GM04503 (cell line): ENCODE measurements at places on chromosomes 12 and 14.

DNA sequence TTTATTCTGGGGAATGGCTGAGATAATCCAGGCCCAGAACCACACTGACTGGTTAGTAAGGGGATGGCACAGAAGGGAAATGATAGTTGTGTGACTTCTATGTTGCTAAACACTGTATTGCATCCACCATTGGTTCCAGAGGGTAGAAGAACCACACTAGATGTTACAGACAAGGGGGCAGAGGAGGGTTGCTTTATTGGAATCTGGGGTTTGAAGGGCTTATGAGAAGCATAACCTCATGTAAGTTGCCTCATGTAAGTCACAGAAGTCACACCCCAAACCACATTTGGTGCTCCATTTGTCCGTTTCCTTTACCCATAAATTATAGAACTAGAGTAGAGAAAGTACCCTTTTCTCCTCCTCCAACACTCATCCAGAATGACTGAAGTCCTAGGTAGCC lies 5.5 kb upstream of the PSMA6 start:
- no peak for DNase-seq

DNA sequence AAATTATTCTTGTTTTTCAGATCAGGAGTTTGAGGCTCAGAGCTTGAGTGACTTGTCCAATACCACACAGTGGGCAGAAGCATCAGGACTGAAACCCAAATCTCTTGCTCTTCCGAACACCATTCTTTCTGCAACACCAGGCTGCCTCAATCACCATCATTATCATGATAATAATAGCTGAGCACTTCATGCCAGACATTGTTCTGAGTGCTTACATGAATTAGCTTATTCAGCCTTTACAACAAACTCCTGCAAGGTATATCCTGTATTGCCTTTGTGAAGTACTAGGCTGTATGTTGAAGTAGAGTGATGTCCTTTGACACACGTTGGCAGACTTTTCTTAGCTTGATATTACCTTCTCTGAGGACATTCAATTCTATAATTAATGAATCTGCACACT lies 257.4 kb upstream of the ATP2B1 start:
- DNase-seq = no peak

DNA sequence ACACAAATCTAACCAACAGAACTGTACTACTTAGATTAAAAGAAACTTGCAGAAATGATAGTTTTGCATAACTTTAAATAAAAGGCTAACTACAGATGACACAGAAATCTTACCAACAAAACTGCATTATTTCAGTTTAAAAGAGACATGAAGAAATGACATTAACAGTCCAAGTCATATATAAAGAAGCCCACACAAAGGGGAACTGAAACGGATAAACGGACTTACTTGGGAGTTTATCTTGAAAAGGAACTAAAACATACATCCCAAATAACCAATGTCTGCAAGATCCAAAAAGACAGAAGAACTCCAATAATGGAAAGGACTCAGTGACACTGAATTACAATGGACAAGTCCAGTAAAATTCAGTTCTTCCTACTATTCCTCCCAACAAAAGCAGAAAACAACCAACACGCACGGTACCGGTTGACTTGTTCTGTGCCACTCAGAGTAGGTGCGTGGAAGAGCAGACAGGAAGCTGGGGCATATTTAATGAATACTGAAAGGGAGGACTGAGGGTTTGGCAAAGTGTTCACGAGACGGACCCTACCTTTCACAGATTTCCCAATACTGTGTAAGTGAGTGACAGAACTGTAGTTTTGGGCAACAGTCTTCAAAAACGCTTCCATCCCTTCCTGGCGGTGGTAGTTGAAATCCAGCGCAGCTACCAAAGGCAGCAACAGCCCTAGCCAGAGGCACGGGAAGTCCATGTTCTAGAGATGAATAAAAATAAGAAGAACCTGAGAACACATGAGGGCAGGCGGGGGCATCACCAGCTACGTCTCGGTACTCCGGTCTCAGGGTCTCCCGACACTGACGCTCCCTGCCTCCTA lies 627 bp downstream of the CPM start:
- no peak for DNase-seq

DNA sequence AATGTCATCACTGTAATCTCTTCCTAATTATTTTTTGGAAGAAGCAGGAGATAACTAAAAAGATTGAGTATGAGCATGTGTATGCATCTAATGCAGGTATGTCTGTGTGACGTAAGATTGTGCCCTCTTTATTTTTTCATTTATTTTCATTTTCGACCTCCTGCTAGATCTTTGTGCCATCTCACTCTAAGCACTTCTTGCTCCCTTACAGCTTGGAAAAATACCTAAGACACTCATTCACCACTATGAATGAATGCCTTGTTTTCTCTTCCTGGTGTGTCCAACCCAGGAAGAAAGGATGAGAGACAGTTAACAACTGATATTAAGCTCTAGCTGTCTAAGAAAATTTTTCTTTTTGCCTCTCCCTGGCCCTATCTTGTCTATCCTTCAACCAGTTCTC lies 76.8 kb upstream of the CISTR start:
- no peak for DNase-seq

DNA sequence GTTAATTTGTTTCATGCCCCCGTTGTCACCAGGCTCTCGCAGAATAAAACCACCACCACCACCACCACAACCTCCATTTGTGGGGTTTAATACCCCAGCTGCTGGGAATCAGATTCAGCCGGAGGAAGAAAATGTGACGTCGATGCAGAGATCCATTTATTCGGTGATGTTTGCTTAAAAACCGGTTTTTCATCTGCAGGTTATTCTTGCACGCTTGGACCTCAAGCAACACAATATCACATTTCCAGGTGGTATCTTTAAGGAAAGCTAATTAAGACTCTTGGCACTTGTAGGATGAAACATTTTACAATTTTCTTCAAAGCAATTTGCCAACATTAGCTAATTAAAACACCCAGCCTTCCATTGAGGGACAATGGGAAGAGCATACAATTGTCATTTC lies 39.8 kb downstream of the SPRING1 start:
- no peak for DNase-seq

DNA sequence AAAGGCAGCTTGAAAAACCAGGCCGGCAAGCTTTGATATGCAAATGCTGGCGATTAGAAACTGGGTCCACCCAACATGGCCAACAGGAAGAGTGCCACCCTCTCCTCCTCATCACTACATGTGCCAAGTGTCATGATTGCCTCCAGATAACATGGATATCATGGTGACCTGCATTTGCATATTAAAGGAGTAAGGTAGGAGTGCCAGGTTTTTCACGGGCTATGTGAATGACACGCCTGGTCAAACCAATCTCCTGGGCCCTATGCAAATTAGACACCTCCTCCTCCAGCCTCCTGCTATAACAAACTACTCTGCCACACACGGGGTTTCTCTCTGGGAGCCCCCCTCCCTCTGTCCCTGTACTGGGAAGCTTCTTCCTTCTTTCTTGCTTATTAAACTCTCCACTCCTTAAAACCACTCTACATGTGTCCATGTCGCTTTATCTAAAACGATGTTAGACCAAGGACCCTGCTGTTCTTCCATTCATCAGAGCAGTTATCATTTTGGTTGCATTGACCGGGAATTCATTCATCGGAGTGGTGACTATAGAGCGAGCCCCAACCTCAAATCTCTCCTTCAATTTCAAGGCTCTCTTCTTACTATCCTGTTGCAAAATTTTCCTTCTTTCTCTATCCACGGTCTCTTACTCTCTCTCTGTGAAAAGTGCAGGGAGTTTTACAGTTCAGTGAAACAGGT lies 27.5 kb downstream of the APOBEC1 start:
- DNase-seq = no peak

DNA sequence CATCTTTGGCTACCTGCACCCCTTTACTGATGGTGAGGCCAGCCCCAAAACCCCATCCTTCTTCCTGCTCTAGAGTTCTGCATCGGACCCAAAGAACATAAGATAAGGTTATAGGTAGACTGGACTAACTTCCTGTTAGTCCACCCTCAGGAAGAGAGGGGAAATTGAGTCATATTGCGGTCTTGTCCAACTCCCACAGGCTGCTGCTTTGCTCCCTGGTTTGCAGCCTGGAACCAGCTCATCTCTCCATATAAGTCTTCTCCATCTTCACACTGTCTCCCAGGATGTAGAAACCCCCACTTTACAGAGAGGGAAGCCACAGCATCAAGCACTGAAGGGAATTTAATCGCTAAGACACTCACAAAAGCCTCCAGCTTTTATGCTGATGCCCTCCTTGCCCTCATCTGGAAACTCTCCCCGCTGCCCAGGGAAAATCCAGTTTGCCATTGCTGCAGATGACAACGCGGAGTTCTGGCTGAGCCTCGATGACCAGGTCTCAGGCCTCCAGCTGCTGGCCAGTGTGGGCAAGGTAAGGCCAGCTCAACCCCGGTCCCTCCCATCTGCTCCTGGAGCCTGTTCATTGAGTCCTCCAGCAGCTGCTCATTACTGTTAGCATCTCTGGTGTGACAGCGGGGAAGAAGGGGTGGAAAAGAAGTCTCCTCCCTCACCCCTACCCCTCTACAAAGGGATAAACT lies 85.3 kb downstream of the B4GALNT3 start:
- no peak for DNase-seq

GRCh38 chr12:113506867-113507266 lies 35.2 kb upstream of the LHX5 start:
- DNase-seq = no peak

DNA sequence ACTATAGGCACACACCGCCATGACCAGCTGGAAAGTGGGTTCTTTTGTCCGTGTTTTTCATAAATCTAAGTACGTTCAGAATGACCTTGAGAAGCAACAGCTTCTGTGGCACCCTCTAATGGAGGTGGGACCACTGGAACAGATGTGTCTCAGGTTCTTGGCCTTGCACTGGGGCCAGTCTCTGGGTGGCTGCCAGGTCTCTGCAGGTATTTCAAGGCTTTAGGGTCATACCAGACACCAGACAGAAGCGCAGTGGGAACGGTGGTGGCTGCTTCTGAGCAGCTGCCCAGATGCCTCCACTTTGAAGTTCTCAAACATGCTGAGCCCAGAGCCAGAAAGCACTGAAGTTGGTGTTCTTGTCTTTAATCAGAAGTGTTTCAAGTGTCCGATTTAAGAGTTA lies 75.0 kb upstream of the RBM19 start:
- DNase-seq = no peak

GRCh38 chr14:71554323-71554722 lies 377.9 kb upstream of the RGS6 start:
- no peak for DNase-seq

DNA sequence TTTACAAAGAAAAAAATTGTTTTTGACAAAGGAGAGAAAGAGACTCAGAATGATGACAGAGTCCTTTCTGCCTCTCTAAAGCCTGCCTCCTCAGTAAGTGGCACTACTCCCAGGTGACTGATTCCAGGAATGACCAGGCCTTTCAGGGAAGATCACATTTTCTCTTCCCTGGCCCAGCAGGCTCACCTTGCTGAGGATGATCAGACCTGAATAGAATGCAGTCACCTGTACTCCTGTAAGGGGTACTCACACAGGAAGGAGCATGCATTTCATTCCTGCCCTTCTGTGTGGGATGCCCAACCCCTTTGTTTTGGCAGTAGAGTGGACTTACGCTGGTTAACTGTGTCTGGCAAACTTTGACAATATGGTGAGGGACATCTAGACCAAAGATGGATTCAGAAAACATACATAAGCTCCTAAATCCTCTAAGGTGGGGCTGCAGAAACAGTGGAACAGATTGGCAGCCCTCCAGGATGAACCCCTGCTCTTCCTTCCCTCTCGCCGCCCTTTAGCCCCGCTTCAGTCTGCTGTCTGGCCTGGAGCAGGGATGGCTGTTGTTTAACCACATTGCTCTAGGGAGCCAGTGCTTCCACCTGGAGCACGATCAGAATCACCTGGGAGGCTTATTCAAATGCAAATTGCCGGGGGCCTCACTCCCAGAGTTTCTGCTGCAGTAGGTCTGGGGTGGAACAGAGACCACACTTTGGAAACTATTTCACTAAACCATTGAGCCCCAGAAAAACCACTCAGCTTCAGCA lies 29.8 kb downstream of the ERG28 start:
- no peak for DNase-seq

GRCh38 chr12:23617749-23618148 lies 331.7 kb downstream of the SOX5 start:
- no peak for DNase-seq

DNA sequence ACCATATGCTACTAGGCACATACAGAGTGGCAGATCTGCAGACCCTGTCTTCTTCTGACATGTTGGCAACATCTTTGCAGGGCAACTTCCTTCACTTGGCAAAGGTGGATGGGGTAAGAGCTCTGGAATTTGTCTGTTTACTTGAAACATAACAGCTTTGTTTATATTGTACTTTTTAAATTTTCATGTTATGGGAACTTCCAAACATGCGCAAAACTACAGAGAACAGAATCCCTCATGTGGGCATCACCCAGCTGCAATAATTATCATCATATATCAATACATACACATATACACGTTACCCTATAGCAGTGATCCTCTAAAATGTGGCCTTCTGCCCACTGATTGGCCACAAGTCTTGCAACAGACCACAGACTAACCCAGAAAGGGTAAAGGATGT lies 103.4 kb downstream of the STAB2 start:
- no peak for DNase-seq

DNA sequence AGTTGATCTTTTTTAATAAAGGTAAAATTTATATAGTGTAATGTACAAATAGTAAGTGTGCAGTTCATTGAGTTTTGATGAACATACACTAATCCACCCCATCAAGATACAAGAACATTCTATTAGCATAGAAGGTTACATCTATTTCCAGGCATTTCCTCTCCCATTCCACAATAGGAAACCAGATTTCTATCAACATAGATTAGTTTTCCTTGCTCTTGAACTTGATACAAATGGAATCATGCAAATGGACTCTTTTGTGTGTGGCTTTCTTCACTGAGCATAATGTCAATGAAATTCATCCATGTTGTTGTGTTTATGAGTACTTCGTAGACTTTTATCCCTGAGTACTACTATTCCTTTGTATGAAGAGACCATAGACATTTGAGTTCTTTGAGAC lies 10.8 kb downstream of the STYX start:
- DNase-seq = no peak

- no peak for DNase-seq
Measured at GRCh38 chr12:10624605-10625004, 11.2 kb upstream of the MAGOHB start.

- no peak for DNase-seq
Measured at GRCh38 chr12:77325511-77326236, 260.3 kb upstream of the E2F7 start.

- DNase-seq = no peak
Measured at GRCh38 chr14:38138473-38139138, 69.1 kb upstream of the SSTR1 start.

DNA sequence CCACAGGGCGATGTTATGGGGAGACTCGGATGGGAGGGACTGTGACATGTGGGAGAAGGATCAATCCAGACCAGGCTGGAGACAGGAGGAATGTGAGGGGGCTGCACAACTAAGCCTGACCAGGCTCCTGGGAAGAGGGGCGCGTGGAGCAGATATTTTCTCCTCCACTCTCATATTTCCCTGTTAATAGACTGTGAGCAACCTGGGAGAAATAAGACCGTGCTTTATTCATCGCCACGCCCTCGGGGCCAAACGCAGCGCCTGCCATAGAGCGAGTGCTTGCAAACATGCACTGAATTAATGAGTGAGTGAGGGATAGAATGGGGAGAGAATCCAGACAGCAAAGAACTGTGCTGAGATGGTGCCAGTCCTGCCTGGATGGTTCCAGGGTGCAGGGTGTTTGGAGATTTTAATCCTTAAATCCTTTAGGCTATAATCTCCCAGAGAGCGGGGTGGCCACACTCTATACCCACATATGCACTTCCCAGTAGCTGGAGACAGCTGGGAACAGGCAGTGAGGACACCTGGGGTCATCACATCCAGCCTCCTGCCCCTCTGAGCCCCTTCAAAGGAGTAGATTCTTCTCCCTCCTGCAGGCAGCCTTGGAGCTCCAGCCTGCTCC lies 13.6 kb upstream of the FAIM2 start:
- DNase-seq = no peak

GRCh38 chr12:94621662-94622359 lies 28.5 kb downstream of the TMCC3 start:
- no peak for DNase-seq
